Tongue (tissue), 3 donors: ENCODE measurements at places on chromosomes 4 and X.

DNA sequence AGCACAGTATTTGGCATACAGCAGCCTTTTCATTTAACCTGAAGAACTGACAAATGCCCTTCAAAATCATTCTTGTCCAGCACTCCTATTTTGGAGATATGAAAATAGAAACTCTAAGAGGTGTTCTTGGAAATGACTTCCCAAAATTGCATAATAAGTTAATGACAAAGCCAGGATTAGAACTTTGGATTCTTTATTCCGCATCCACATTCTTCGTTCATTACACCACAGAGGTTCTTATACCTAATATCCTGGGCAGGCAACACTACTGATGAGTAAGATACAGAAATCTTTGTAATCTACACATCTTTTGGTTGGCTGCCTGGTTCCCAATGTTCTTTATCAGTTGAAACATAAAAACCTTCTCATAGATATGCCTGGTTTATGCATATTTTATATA, 5.9 kb downstream of the COL25A1 start:
- no peak for DNase-seq

- no peak for DNase-seq
These were observed 1.1 kb downstream of the FGFR3 start for GRCh38 chr4:1793940-1794808.

- no peak for DNase-seq
These were observed 901.8 kb downstream of the GLUD2 start for GRCh38 chrX:121949041-121949760.

GRCh38 chrX:72685810-72686456, 28.2 kb downstream of the PHKA1 start:
- DNase-seq = peak; percentile 33

DNA sequence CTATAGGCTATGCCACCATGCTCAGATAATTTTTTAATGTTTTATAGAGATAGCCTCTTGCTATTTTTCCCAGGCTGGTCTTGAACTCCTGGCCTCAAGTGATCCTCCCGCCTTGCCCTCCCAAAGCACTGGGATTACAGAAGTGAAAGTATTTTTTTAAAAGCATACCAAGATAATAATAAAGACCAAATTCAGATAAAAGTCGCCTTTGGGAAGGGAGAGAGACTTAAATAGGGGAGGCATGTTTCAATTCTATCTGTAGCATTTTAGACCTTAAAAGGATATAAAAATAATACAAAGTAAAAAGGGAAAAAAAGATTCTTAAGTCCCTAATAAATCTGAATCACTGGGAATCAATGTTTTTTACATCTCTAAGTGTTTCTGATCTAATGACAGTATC, 108.9 kb downstream of the AFAP1 start:
- DNase-seq = no peak
